Type B pancreatic cell (in vitro differentiated cells): ENCODE measurements at places on chromosomes 3 and 15.
A peak's percentile ranks its signal among the peaks of the same experiment; 100 is the strongest.

GRCh38 chr3:99997293-99997692 is 117.0 kb downstream of the FILIP1L start:
- H3K27ac ChIP-seq = no peak overlapping the region
- no peak for DNase-seq
- H3K4me1 ChIP-seq = peaks cover 9% of the 10 kb centered on the region
- H3K4me3 ChIP-seq = no peak overlapping the region
- H3K36me3 ChIP-seq = peaks cover 4% of the 10 kb centered on the region

GRCh38 chr3:186057594-186057993 is 51.3 kb downstream of the ETV5 start:
- no peak for DNase-seq
- peaks cover 5% of the 10 kb centered on the region for H3K36me3 ChIP-seq
- H3K27me3 ChIP-seq = no peaks in the 10 kb centered on the region
- H3K4me3 ChIP-seq = no peak overlapping the region

DNA sequence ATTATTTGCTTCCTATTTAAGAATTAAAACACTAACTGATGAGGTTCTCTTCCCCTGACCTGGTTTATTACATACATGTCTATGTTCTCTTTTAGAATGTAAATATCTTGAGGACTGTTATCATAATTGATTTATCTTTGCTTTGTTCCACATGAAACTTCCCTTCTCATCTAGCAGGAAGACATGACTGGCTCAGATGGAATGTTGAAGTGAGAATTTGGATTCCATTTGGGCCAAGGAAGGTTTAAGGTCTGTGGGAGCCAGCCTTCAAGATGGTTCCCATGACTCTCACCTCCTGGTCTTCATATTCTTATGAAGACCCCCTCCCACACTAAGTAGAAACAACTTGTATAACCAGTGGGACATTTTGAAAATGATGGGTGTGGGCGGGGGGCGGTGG is 222.2 kb upstream of the GADL1 start:
- no peak overlapping the region for H3K27ac ChIP-seq
- H3K4me1 ChIP-seq = no peaks in the 10 kb centered on the region
- H3K4me3 ChIP-seq = no peak overlapping the region

DNA sequence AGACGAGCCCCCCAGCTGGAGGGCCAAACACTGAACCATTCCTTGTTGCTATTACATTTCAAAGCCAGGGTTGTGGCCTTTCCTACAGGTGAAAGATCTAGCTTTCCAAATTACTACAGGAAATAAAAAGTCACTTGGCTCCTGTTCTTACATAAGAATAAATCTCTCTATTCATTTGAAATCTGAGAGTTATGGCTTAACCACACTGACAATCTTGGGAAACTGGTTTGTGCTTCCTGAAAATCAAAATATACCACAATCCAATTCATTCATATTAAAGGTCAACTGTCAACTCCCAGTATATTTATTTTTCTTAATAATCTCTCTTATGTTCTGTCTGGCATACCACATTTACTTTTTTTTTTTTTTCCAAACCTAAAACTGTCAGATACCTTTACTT is 103.7 kb upstream of the LMOD3 start:
- peaks cover 25% of the 10 kb centered on the region for H3K36me3 ChIP-seq
- no peak for DNase-seq
- peak overlapping the region; percentile 59 for H3K27ac ChIP-seq
- H3K27me3 ChIP-seq = no peaks in the 10 kb centered on the region

- no peaks in the 10 kb centered on the region for H3K36me3 ChIP-seq
- no peaks in the 10 kb centered on the region for H3K4me1 ChIP-seq
- DNase-seq = no peak
- no peak overlapping the region for H3K4me3 ChIP-seq
- no peak overlapping the region for H3K27ac ChIP-seq
Measured at GRCh38 chr3:99175276-99175812, 273.8 kb upstream of the DCBLD2 start.

DNA sequence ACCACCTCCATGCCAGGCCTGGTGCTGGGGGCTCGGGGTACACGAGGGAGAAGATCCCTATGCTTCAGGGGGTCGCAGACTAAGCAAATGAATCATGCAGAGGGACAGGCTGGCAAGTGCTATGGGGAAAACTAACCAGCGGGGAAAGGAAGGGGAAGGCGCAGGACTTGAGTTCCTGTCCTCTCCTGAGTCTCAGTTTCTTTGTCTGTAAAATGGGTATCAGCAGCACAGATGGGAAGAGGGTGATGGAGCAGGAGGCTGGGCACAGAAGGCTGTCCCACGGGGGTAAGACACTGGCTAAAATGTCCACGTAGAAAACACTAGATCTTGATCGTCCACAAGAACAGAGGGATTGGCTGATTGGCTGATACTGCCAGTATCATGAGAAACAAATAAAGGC is 39.8 kb downstream of the RGMA start:
- H3K4me1 ChIP-seq = peaks cover under 1% of the 10 kb centered on the region
- no peak overlapping the region for H3K4me3 ChIP-seq
- no peaks in the 10 kb centered on the region for H3K27me3 ChIP-seq
- peaks cover 36% of the 10 kb centered on the region for H3K36me3 ChIP-seq

DNA sequence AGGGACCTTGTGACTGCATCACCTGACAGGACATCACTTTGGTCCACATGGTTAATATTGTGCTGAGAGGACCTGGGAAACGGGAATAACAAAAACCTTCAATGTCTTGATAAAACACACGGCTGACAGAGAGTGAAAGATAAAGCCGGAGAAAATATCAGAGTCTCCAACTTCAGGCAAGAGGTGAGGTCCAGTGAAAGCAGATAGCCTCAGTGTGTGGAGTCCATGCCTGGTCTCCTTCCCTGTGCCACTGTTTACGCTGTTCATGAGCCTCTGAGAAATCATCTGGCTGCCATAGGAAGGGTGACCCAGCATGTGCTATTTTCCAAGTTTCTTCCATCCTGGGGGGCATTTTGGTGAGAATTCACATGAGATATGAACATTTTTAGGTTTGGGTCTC is 39.8 kb downstream of the CCR3 start:
- H3K27ac ChIP-seq = no peak overlapping the region
- no peaks in the 10 kb centered on the region for H3K4me1 ChIP-seq
- H3K4me3 ChIP-seq = no peak overlapping the region
- no peak for DNase-seq

GRCh38 chr3:12367346-12367745 is 78.5 kb downstream of the PPARG start:
- no peak overlapping the region for H3K4me3 ChIP-seq
- H3K36me3 ChIP-seq = no peaks in the 10 kb centered on the region
- H3K27ac ChIP-seq = no peak overlapping the region
- DNase-seq = no peak

- H3K36me3 ChIP-seq = no peaks in the 10 kb centered on the region
- no peak for DNase-seq
- H3K4me1 ChIP-seq = no peaks in the 10 kb centered on the region
- no peaks in the 10 kb centered on the region for H3K27me3 ChIP-seq
- no peak overlapping the region for H3K27ac ChIP-seq
Measured at GRCh38 chr3:138872632-138873031, 37.9 kb upstream of the PIK3CB start.

DNA sequence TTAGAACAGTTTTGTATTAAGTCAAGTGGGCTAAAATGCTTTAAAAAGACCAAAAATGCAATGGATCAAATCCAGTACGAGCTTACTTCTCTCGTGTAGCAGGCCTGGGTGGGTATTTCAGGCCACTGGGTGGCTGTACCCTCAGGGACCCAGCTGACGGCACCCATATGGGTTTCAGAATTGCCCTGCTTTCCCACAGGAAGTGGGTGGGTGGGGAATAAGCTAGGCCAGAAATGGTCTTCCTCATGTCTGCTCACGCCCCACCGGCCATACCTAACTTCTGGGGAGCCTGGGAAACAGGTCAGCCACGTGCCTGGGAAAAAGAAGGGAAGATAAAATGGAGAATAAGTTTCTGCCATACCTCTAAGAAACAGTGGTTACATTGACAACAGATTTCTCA is 20.3 kb downstream of the GPR160 start:
- no peak overlapping the region for H3K27ac ChIP-seq
- no peaks in the 10 kb centered on the region for H3K36me3 ChIP-seq
- no peak for DNase-seq
- no peaks in the 10 kb centered on the region for H3K4me1 ChIP-seq
- H3K4me3 ChIP-seq = no peak overlapping the region

GRCh38 chr3:121894301-121894990 is at the start of gene SLC15A2:
SLC15A2 (plus strand) TSS chr3:121894401; CDS start chr3:121894477, 76 bp downstream.
- no peaks in the 10 kb centered on the region for H3K36me3 ChIP-seq
- no peaks in the 10 kb centered on the region for H3K27me3 ChIP-seq
- no peak for DNase-seq

DNA sequence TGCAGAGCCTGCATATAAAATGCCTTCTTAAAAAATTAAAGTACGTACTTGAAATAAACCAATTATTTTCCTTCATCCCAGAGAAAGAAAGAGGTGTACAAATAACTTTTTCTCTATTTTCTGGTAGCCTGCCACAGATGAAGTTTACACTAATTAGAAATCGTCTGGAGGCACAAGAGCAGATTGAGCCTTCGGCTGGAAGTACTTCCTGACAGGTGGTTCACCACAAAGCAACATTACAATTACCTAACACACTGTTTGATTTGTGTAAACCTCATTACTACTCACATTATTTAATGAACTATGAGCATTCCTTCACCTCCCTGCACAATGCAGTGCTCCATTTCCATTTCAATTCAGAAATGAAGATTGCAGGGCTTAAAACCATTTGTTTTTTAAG is 856.1 kb downstream of the SI start:
- no peak overlapping the region for H3K4me3 ChIP-seq
- no peaks in the 10 kb centered on the region for H3K36me3 ChIP-seq
- DNase-seq = no peak
- no peak overlapping the region for H3K27ac ChIP-seq

- peaks cover 15% of the 10 kb centered on the region for H3K27me3 ChIP-seq
- DNase-seq = no peak
- no peak overlapping the region for H3K4me3 ChIP-seq
- no peak overlapping the region for H3K27ac ChIP-seq
- no peaks in the 10 kb centered on the region for H3K36me3 ChIP-seq
- H3K4me1 ChIP-seq = no peaks in the 10 kb centered on the region
Measured at GRCh38 chr3:195475614-195476013, 32.8 kb upstream of the ACAP2 start.

DNA sequence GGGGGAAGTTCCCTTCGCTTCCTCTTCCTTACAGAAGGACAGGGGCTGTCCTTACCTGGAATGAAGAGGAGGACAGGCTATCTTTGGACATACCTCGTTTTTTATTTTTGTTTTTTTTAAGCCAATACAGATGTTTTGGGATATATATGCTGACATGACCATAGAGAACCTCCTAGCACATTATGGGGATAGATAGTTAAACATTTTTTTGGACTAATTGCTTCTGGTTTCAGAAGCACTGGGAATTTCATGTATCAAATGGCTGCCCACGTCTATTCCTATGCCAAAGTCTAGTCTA is 238.2 kb upstream of the BHLHE40 start:
- H3K27ac ChIP-seq = peak overlapping the region; percentile 53
- no peaks in the 10 kb centered on the region for H3K27me3 ChIP-seq
- H3K4me1 ChIP-seq = peaks cover 39% of the 10 kb centered on the region
- peaks cover 42% of the 10 kb centered on the region for H3K36me3 ChIP-seq

DNA sequence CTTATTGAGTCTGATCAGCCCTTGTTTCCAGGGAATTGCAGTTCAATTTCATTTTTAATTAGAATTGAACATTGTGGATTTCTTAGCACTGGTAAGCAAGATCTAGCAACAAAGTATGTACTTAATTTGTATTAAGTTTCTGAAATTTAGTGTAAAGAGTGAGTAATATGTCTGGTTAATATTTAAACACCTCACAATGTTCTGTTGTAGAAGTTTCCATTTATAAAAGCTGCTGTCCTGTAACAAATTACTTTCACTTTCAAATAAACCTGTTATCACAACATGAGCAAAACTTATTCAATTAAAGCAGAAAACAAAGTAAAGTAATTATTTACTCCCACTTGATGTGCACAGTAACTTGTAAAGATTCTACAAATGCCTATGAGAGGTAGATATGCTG is 448.5 kb downstream of the NAALADL2 start:
- peaks cover 21% of the 10 kb centered on the region for H3K4me1 ChIP-seq
- DNase-seq = no peak
- no peaks in the 10 kb centered on the region for H3K36me3 ChIP-seq
- H3K4me3 ChIP-seq = no peak overlapping the region

GRCh38 chr3:25433868-25434267 is 5.8 kb downstream of the RARB start:
- no peaks in the 10 kb centered on the region for H3K27me3 ChIP-seq
- H3K36me3 ChIP-seq = no peaks in the 10 kb centered on the region
- peak overlapping the region; percentile 75 for H3K4me3 ChIP-seq
- peak overlapping the region; percentile 39 for H3K27ac ChIP-seq
- no peak for DNase-seq

DNA sequence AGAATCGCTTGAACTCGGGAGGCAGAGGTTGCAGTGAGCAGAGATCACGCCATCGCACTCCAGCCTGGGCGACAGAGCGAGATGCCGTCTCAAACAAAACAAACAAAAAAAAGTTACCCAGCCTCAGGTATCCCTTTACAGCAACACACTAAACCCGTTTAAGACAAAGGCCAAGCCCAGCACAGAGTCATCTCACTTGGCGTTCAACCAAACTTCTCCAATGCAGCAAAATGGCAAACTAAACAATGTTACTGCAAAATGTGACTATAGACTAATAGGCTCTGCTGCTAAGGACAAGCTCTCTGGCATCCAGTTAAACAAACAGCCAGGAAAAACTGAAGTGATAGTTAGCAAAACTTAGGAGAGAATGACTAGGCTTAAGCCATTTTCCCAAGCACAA is 6.4 kb upstream of the FAM219B start:
- H3K36me3 ChIP-seq = peaks cover 22% of the 10 kb centered on the region
- H3K4me1 ChIP-seq = no peaks in the 10 kb centered on the region
- H3K27me3 ChIP-seq = no peaks in the 10 kb centered on the region

DNA sequence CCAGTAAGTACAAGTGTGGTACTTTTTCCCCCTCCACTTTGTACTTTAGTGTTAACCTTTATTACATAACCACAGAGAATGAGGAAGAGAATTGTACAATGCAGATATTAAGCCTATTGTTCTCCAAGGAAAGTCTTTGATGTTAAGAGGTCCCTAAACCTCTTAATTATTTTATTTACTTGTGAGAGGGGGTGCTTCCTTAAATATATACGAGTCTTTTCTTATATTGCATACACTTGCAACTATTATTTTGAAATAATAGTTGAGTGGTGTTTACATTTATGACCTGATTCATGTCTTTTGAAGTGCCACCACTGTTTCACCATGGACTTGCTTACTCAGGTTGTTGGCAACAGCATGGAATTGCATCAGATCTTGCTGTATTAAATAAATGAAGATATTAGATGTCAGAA is 10.1 kb downstream of the USP3 start:
- H3K36me3 ChIP-seq = no peaks in the 10 kb centered on the region
- H3K4me1 ChIP-seq = peaks cover 56% of the 10 kb centered on the region
- no peak overlapping the region for H3K4me3 ChIP-seq
